Regular cardiac myocyte (primary cell): ENCODE measurements at places on chromosomes 3 and 15. TPM values are rescaled to one million over a fixed set of nuclear protein-coding genes. Genes with fewer than 3 reads are reported as not detected.

Gene SLC9C1
- 0.56 and 0.77 TPM in 2 replicates for total RNA-seq

Gene SLC7A14
- 1.2 and 10.7 TPM in 2 replicates for total RNA-seq

Gene ARGFX
- not detected in 2 replicates for total RNA-seq

Gene MYD88
- total RNA-seq: 7.6 and 23.0 TPM in 2 replicates

Gene COL8A1
- total RNA-seq: 248 and 578 TPM in 2 replicates

Gene CPNE4
- not detected in 2 replicates for total RNA-seq

Gene EIF4E3
- total RNA-seq: 0.58 and 2.5 TPM in 2 replicates

Gene EXD1
- total RNA-seq: under 0.01 TPM in 1 of 2 replicates, not detected in the other

Gene RHOV
- total RNA-seq: not detected in 2 replicates

Gene ITIH1
- 0.56 TPM in 1 of 2 replicates, not detected in the other for total RNA-seq

Gene TNNC1
- 0.96 and 2.5 TPM in 2 replicates for total RNA-seq

Gene PPP2R3A
- 7.9 and 11.8 TPM in 2 replicates for total RNA-seq

Gene GOLGB1
- 33.7 and 58.1 TPM in 2 replicates for total RNA-seq

Gene CAPN3
- 0.77 and 2.0 TPM in 2 replicates for total RNA-seq

Gene PRICKLE2
- 11.9 and 27.3 TPM in 2 replicates for total RNA-seq

Gene PLA2G4E
- not detected in 2 replicates for total RNA-seq

Gene CYFIP1
- total RNA-seq: 71.5 and 79.8 TPM in 2 replicates

Gene SUCNR1
- total RNA-seq: 6.5 and 6.7 TPM in 2 replicates

Gene TRH
- under 0.01 and 0.38 TPM in 2 replicates for total RNA-seq

Gene ZNF717
- 12.8 and 13.2 TPM in 2 replicates for total RNA-seq

Gene GOLGA8N
- 1.3 and 9.3 TPM in 2 replicates for total RNA-seq

Gene MFAP1
- total RNA-seq: 32.1 and 43.1 TPM in 2 replicates

Gene PRKCD
- total RNA-seq: 1.7 and 5.6 TPM in 2 replicates

Gene WWTR1
- 24.0 and 63.8 TPM in 2 replicates for total RNA-seq

Gene IMPG2
- under 0.01 and 0.56 TPM in 2 replicates for total RNA-seq
